ENCODE measurements at places on chromosomes 5 and 9.

DNA sequence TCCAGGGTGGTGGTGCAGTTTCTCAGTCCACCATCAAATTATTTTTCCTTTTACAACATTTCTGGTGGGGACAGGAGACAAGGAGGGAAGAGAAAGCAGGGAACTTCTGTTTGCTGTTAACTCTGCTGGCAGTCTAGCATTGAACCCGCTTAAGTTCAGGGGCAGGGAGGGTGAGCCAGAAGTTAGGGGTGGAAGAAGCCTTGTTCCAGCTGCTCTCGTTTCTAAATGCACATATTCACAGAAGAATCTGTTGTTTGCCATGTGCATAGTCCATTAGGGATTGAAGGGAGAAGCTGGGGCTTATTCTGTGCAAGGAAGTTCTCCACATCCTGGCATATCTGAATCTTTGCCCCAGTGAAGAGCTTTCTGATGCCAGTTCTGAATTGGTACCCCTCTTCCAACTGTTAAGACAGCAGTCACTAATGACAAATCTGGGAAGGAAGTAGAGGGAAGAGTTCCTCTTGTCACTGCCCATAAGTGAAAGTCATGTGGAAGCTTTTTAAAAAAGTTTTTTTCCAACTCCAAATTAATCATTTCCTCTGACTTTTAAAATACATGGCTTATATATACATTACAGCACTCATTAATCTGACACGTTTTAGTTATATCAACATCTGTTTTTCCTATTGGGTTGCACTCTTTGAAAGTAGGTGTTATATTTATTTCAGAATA lies 32.6 kb upstream of the ACOT12 start:
- DNase-seq = no peak

DNA sequence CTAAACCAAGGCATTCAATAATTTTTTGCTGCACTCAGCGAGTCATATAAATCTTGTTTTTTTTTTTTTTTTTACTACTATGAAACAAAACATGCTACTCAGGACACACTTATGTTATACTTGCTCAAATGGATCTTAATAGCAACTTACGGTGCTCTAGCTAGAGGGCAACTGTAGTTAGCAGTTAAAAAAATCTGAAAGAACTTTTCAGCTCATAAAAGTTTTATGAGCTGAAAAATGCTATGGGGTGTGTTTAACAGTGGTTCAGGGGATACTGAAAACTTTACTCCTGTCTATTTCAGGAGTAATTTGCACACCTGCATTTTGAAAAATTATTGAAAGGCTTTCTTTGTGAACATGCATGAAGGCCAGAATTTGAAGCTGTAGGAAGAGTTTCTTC lies 53.4 kb downstream of the VCAN start:
- DNase-seq = no peak

- no peak for DNase-seq
These were observed 62.0 kb downstream of the DIRAS2 start for GRCh38 chr9:90580576-90580975.

DNA sequence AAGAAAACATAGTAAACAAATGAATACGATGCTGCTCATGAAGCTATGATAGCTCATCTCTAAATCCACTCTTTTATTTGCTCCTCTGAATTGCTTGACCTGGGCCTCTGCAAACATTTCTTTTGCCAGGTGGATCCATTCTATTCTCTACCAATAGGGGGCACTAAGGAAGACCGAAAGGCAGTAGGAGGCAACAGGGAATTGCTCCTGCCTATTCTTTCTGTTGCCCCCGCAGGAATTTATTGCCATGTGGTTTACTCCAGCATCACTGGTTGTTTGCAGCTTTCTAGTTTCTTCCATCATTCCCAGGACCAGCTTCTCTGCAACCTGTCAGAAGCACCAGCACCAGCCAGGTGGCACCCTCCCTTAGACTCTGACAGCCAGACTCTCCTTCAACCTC lies 5.3 kb downstream of the GAPT start:
- DNase-seq = no peak

DNA sequence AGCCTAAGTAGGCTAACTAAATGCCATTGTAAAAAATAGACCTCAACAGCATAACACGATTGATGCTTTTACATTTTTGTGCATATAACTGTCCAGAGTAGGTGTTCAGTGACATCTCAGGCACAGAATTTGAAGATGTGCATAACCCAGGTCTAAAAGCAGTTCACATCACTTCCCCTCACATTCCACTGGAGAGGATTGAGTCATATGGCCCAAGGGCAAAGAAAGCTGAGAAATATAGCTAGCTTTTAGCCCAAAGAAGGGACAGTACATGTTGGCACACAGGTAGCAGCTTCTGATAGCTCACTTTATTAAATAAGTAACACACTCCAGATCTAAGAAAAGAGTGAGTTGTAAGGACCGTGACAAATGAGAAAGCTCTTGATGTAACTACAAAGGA lies 2259.5 kb upstream of the WWC1 start:
- no peak for DNase-seq

DNA sequence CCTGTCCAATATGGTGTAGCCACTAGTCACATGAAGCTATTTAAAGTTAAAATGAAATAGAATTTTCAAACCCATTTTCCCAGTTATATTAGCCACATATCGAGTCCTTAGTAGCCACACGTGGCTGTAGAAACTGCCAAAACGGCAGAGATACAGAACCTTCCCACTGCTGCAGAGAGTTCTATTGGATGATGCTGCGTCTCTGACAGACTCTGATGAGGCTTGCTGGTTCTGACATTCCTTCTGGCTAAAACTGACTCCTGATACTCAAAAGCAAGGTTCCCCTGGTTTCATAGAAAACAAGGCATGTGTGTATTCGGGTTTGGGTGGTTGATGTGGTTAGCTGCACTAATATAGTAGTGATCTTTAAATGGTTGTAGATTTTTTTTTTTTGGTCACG lies 91.5 kb downstream of the TLE4 start:
- DNase-seq = no peak

Measured in EL (cell line).